ENCODE measurements at places on chromosomes 12 and 14.

GRCh38 chr12:47385653-47386052, 305.9 kb upstream of the AMIGO2 start:
- no peak for DNase-seq

GRCh38 chr14:104140463-104141331, 2.3 kb downstream of the KIF26A start:
- DNase-seq, result no peak

GRCh38 chr14:59098377-59098776, 90.1 kb upstream of the DAAM1 start:
- DNase-seq, result no peak

DNA sequence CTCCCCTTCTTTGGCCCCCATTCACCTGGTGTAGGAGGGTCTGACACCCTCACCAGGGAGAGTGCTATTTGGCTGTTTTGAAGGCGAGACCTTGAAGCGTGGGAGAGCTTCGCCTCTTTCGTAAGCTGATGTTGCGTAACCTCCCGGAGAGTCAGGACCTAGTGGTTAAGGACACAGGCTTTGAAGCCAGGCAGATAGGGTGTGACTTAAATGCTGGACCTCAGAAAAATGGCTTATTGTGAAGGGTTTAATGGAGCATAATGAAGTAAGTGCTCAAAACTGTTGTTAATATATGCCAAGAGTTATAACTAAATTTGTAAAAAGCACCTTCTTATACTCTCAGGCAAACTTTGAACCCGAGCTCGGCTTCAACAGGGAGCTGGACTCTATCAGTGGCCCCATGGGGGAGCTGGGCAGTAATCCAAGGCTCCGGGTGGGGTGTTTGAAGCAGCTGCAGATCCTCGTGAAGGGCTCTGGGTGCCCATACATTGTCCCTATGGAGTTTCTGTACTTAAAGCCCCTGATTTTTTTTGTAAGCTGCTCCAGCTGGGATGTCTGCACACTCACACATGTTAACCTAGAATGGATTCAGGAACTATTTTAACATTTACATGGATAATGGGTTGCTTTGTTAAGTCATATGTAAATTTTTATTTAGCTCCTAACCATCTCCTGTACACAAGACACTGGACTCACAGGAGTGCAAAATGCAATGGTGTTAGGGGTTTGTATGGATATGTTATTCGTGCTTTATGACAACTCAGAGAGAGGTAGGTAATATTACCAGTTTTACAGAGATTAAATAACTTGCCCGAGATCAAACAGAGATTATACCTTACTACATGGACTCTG, 26.0 kb downstream of the PPFIBP1 start:
- peak; percentile 25 for DNase-seq

GRCh38 chr12:69514845-69515244, 44.7 kb downstream of the FRS2 start:
- no peak for DNase-seq

DNA sequence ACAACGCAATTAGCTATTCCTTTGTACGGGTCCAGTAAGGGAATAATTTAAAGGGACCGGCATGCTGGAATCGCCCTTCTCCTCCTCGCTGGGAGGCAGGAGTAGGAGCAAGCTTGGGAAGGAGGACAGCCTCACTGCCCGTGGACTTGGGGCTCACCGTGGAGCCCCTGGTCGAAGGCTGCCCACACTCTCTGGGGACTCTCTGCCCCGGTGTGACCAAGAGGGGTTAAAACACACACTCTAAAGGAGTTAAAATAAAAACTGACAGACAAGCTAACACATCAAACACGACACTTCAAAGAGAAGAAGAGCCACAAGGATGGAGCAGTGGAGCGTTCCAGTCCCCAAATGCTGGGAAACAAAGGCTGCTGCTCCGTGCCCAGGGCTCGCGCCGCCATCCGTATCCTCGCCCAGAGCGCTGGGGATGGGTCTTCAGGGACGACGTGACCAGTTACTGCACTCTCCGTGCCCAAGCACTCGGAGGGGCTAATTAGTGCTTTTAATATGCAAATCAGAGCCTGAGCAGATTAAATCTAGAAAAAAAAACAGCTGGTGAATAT, 123.3 kb downstream of the PAPOLA start:
- DNase-seq, result no peak

- DNase-seq, result no peak
Measured at GRCh38 chr14:95197551-95197950, 40.2 kb upstream of the DICER1 start.

DNA sequence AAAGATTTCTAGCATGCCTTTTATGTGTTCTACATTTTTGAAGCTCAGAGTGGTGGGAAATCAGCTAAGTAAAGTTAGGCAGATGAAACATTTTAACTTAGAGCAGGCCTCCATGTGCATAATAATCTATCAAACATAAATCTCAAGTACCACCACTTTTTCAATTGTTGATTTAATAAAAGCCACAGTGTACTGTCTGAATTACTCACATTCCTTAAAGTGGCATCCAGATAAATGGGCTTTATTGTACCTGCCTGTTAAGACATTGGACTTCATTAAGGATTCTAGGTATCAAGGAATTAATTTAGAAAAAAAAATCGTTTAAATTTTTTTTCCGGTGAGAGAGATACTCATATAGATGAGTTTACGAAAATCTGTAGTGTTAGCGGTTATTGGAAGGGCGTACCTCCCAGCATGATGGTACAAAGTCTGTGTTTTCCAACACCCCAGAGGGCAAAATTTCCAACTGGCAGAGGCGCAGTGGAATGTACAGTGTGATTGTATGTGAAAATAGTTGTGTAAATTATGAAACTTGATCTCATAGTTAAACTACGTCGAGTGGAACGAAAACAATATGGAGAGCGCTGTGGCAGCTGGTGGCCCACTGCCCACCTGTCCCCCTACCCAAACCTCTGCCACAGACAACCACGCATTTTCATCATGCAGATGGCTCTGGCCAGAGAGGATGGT, 25.0 kb downstream of the ELK3 start:
- DNase-seq, result no peak

DNA sequence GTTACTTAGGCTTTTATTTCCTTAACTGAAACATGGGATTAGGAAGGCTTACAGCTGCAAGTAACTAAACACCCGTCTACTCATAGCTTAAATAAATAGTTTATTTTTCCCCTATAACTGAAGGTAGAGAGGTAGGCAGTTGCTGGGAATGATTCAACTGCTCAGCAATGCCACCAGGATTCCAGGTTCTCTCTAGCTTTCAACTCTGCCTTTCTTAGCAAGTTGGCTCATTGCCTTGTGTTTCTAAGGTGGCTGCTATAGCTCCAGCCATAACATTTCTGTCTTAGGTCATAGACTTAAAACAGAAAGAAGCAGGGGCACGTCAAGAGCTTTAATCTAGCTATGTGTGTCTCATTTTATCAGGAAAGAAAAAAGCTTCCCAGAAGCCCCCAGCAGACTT, 103.7 kb upstream of the MDM1 start:
- DNase-seq, result no peak

- no peak for DNase-seq
Measured at GRCh38 chr12:103160622-103161021, 203.1 kb downstream of the ASCL1 start.

DNA sequence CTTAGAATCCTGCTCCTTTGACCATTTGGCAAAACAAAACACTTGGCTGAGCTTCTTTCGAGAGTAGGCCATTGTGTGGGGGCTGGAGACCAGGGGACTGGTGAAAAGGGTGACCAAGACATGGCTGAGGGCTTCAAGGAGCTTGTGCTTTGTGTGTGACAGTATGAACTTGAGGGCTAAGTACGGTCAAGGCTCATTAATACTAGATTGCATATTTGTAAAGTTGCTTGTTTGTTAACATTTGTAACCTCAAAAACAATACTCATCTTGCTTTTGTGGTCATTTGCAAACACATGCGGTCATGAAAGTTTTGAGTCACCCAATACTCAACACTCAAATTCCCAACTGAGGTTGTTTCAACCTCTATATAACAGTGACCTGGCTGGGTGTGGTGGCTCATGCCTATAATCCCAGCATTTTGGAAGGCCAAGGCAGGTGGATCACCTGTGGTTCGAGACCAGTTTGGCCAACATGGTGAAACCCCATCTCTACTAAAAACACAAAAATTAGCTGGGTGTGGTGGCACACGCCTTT, 42.5 kb downstream of the ZFYVE26 start:
- no peak for DNase-seq

GRCh38 chr14:69666112-69666511, 54.7 kb downstream of the SUSD6 start:
- no peak for DNase-seq

DNA sequence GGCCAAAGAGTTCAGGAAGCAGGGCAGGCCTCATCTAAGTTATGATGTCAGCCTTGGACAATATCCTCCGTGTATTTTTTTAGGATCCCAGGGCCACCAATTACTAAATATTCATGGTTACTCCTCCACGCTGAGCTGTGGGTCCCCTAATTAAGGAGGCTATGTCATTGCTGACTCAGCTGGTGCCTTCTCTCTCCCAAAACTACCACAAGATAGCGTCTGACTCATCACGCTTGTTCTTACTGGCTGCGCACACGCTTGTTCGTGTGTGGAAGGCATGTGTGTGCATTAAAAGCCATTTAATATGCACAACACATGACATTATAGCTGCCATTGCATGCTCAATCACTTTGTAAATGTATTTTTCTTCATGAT, 78.3 kb downstream of the GSC start:
- no peak for DNase-seq

DNA sequence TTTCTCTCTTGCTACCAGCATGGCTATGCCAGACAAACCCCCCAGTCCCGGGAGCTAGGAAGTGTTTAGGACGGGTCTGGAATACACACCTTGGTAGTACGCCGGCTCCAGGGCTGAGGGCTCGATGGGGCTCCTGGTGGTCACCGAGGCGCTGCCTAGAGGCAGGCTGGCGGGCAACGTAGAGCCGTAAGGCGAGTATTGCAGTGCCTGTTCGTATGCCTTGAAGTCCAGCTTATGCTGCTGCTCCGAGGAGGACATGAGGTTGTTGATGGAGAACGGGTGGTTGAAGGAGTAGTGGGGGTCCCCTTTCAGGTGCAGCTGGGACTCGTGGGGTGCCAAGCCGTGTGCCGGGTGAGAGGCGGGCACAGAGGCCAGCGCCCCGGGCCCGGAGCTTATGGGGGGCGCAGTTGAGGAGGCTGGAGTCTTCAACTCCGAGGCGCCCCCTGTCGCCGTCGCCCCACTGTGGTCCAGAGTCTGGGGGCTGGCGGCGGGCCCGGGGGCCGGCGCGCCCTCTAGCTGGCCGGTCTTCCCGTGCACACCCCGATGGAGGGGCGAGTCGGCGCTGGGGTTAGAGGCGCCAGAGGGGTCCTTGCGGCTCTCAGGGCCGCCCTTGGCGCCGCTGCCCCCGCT, 3.6 kb downstream of the FOXA1 start:
- no peak for DNase-seq

DNA sequence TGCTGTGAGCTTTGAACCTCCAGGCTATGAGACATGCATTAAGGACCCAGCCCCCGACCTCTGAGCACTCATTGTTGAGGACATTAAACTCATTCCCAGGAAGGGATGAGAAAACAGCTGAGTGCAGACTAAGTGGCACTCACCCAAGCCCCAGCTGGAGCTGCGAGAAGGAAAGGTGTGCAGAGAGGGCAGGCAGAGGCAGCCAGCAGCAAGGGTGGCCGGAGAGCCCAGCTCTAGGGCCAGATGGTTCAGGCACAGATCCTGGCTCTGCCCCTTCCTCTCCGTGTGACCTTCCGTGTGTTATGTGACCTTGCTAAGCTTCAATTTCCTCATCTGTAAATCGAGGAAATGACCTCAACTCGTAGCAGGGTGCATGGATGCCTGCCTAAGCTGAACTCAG, 3.7 kb downstream of the TSPAN11 start:
- DNase-seq, result no peak

DNA sequence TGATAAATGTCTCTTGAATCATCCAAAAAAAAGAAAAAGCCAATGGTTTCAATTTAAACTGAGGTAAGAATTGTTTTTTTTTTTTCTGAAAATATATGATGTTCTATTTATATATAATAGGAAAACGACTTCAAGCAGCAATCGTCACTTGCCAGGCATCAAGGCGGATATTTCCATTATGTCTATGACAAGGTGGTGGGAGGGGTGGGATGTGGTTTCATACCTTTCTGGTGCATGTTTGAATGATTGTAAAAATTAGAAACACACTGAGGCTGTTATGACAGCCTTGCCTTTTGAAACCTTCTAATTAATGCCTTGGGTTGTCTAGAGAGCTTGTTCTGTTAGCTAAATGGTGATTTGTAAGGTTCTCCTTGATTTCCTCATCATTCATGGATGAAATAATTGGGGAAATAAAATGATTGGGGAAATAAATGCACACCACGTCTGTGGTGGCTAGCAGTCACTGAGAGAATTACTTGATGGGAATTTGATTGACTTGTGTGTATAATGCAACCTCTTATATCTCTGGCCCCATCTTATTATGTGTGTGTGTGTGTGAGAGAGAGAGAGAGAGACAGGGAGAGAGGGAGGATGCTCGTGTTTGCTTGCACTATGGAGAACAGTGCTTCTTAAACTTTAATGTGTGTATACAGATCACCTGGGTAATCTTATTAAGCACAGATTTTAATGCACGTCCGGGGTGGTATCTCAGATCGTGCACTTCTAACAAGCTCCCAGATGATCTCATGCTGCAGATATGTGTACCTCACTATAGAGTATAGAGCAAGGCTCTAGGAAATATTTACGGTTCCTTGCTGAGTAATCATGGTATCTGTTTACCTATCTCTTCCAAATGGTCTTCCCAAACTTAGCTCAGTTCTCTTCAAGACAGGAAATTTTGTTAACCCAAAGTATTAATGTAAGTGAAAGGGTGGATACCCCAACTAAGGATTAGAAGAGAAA, 502.6 kb downstream of the DIO2 start:
- no peak for DNase-seq

GRCh38 chr12:45273717-45274271, 57.9 kb downstream of the ANO6 start:
- DNase-seq, result no peak

DNA sequence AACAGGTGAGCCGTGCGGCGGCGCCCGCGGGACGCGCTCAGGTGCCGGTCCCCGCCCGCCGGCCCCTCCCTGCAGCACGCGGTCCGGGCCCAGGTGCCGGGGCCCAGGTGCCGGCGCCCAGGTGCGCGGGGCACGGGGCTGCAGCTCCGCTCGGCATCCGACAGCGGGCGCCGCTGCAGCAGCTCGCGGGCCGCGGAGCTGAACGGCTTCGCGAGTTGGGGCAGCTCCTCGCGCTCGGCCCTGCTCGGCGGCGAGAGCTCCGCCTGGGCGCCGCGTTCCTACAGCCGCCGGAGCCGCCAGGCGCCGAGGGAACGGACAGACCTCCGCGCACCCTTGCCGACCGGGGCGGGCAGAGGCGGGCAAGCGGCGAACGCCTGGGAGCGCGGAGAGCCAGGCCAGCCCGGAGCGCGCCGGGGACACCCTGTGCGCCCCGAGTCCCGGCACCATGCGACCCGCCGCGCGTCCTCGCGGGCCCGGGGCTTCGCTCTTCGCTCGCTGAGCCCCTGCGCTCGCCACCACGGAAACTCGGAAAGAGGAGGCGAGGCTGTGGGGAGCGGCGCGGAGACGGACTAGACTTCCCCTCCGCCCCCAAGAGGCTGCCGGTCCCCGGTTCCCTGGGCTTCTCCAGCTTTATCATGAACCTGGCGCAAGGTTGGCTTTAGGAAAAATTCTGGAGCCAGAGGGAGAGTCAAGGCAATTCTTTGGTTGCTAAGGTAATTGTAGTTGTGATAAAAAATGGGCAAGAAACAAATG, at the start of gene RGS6:
TSS of gene RGS6 (plus strand) at position 201 of the 753 bp plus-strand sequence.
- DNase-seq, result peak; percentile 63

GRCh38 chr14:79493081-79493645, 718.1 kb downstream of the DIO2 start:
- DNase-seq, result no peak

All from NT2/D1 (cell line).